Fibroblast of skin of left quadriceps (primary cell): ENCODE measurements at places on chromosomes 2 and 18.

DNA sequence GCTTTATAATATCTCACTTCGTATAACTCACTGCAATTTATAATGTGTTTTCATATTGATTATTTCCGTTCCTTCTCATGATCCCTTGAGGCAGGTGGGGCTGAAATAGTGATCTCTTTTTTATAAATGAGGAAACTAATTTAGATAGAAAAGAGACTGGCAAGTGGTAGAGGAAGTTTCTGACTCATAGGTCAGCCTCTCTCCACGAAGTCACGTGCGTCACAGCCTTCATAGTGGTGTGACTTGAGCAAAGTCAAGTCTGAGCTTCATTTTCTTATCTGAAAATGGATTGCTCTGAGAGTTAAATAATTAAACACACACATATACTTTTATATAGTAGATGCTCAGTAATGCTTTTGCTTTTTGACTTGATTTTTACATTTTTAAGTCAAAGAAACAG, 19.9 kb downstream of the ABCG5 start:
- DNase-seq = no peak

DNA sequence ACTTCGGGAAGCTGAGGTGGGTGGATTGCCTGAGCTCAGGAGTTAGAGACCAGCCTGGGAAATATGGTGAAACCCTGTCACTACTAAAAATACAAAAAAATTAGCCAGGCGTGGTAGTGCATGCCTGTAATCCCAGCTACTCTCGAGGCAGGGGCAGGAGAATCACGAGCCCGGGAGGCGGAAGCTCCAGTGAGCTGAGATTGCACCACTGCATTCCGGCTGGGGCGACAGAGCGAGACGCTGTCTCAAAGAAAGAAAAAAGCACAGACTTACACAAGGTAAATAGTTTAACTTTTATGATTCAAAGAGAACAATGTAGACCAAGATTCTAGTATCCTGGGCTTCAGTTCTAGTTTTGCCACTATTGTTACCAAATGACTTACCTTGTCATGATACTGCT, 37.4 kb downstream of the NCKAP1 start:
- DNase-seq = no peak

GRCh38 chr2:222922019-222922800, 61.4 kb downstream of the ACSL3 start:
- no peak for DNase-seq

- DNase-seq = no peak
Observed at GRCh38 chr18:6785001-6785400, 55.5 kb downstream of the ARHGAP28 start.

DNA sequence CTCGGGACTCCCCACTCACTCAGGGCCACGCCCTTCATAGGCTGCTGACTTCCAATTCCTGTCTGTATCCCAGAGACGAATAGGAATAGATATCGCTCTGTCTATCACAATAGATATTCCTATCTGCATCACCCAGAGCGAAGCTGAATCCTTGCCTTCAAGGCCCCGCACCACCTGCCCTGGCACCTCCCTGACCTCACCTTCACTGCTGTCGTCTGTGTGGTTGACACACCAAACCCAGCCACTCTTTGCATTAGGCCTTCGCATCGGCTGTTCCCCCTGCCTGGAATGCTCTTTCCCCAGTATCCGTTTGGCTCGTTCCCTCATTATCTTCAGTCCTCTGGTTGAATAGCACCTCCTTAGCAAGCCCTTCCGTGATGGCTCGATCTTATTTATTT, 43.5 kb downstream of the ATOH8 start:
- DNase-seq = no peak

DNA sequence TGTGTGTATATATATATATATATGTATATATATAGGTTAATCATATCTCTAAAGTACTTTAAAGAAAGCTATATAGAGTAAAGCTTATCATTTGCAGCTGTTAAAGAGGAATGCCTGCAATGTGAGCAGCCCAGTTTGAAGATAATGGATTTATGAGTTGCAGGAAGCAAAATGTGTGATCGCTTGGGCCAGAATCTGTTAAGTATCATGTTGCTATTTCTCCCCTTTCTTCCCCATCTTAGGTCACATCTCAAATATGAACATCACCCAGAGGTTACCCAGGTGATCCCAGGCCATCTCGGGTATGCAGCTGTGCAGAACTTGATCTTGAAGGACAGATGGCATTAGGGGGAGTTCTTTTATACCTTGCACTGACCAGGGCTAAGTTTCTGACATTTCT, 316.5 kb downstream of the MTX2 start:
- DNase-seq = no peak

GRCh38 chr18:44325903-44326635, 354.6 kb upstream of the SETBP1 start:
- DNase-seq = peak; percentile 42

DNA sequence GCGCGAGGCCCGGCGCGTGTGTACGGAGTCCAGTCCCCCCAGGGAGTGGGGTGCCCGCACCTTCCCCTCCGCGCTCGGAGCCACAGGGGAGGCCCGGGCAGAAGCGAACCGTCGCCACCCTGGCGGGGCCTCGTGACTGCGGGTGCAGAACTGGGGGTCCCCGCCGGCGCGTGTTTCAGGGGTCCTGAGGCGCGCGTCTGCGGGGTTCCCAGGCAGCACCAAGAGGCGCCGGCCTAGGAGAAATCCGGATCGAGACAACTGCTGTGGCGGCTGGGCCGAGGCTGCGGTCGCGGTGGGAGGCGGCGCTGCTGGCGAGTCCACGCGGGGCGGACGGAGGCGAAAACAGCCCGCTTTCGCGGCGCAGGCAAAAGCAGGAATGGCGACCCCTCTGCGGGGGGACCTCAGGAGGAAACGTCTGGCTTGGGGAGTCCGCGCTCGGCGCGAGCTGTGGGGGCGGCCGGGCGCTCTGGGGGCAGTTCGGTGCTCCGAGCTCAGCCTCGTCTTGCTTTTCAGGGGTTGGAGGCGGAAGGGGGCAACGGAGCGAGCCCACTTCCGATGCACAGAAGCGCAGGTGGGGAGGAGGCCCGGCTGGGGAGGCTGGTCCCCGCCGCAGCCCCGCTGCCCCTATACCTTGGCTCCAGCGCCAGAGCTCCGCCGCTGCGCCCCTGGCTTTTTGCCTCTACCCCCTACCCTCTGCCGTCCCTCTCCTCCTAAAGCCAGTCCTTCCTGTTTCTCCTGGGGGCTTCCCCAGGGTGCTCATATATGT, 81.5 kb upstream of the LDLRAD4 start:
- no peak for DNase-seq

DNA sequence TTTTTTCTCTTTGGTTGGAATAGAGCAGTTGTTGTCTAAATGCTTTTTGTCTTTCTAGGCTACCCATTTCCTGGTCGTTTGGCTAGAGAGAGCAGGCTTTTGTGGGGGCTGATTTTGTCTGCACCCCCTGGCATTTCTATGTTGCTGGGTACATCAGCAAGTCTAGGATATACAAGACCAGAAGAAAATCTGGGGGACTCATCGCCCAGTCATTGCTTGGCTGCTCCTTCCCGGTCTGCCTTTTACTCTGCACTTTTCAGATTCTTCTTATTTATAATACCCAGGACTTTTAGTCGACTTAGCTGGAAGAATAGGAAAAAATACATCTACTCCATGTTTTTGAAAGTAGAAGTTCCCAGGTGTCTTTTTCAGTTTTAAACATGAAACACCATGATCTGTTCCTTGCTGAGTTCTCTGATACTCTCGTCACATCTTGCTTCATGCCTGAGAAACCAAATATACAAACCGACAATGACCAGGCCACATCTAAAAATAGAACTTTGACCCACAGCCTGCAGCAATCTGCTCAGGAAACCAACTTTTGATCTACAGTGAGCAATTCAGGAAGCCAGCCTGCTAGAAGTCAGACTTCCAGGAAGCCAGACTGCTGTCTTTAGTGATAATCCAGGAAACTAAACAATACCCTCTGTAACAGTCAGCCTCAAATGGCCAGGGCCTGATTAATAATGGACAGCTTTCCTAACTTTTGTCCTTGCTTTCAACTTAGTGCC, 163.8 kb upstream of the MEX3C start:
- no peak for DNase-seq

GRCh38 chr2:127076924-127077323, 30.0 kb downstream of the BIN1 start:
- DNase-seq = no peak

GRCh38 chr2:33903701-33904100, 304.6 kb upstream of the FAM98A start:
- DNase-seq = no peak

DNA sequence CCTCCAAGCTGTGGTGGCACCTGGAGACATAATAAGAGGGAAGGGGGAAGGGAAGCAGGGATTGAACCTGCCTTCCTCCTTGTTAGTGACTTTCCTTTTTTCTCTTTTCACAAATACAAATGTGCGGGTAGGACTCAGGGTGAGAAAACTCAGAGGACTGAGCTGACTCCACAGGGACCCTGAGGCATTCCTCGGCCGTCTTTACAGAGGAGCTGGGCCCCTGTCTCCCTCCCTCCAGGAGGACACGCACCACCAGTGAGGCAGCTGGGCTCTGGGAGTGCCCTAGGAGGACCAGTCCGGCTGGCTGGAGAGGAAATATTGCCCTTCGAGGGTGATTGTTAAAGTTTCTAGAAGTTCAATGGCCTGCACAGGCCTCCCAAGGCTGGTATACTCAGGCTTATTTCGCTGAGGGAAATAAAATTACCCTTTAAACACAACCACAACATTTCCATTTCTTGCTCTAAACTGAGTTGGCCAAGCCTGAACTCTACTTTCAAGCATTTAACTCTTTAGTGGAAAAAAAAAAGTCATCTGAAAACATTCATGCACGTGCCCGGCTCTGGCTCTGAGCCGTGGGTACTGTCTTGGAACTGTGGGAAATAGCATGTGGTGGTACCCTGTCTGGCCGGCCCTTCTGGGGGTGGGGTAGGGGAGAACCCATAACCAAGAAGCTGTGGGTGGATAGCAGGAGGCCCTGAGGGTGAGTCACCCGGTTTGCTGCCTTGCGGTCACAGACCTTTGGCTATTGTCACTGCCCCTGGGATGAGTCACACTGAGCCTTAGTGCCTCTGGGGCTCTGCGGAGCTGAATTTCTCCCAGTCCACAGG, 116.0 kb downstream of the COPS8 start:
- DNase-seq = no peak

DNA sequence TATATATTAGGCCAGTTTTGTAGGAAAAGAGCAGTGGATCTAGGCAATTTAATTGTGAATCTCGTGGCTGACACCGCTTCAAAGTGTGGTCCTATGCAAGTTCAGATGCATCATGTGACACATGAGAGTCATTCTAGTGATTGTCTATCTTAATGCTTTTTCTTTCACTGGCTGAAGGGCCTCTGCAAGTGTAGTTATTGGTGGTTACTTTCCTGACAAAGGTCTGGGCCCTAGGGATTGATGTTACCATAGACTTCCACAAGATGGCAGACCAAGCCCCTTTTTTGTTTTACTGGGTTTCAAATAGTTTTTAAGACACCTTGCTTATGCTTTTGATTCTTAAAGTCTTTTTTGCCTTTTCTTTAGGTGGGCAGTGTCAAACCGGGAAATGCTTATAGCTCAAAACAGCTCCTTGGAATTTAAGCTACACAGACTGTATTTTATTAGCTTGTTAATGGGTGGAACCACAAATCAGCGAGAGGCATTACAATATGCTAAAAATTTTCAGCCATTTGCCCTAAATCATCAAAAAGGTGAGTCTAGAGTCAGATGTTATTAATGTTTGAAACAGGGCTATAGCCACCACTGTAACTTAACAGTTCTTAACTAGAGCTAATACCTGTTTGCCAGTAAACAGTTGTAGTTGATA, 25.9 kb downstream of the CD8A start:
- DNase-seq = peak; percentile 8

- DNase-seq = no peak
Observed at GRCh38 chr18:47411159-47411558, 159.7 kb upstream of the SKOR2 start.

DNA sequence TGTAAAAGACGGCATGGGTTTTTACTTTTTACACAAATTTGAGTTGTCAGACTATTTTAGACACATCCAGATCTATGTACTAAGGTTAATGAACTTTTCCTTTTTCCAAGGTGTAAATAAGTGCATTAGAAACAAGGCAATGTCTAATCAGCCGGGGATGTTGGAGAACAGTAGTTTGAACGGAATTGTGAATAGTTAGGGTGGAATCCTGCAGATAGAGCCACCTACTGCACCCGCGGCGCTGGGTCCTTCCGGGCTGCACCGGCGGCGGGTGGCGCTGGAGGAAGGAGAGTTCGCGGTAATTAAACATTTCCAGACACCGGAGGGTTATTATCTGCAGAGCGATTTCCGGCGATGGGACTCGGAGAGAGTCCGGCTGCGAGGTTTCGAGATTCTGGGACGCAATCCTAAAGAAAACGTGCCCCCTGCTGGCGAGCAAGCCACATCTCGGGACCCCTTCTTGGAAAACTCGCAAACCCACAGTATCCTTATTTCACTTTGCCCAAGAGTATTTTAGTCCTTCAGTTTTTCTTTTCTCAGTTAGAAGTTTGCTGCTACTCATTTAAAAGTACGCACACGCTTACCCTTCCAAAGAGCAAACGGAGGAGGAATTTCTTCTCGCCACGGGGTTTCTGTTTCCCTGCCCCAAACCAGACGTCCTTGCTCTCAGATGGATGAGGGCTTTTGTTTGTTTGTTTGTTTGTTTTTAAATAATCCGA, 4.5 kb upstream of the OSR1 start:
- DNase-seq = peak; percentile 77

GRCh38 chr2:227855440-227855839, 16.0 kb upstream of the DAW1 start:
- no peak for DNase-seq

- no peak for DNase-seq
Observed at GRCh38 chr2:234290671-234291070, 206.2 kb downstream of the ARL4C start.

- no peak for DNase-seq
Observed at GRCh38 chr2:152624805-152625204, 92.5 kb downstream of the PRPF40A start.

DNA sequence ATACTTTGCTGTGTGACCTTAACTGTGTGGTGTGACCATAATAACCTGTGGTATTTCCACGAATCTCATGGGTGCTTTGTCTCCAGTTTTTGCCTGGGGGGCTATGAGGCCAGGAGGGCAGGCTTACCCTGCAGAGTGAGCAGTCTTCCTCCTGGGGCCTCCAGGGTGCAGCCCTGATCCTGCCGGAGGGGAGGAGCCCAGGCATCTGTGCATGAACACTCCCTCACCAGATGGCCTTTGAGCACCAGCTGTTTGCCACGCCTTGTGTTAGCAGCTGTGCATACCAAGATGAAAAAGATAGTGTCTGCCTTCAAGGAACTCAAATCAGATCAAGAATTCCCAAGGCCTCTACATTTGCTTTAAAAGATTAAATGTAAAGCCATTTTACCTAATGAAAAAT, 75.0 kb upstream of the RBM44 start:
- DNase-seq = no peak

DNA sequence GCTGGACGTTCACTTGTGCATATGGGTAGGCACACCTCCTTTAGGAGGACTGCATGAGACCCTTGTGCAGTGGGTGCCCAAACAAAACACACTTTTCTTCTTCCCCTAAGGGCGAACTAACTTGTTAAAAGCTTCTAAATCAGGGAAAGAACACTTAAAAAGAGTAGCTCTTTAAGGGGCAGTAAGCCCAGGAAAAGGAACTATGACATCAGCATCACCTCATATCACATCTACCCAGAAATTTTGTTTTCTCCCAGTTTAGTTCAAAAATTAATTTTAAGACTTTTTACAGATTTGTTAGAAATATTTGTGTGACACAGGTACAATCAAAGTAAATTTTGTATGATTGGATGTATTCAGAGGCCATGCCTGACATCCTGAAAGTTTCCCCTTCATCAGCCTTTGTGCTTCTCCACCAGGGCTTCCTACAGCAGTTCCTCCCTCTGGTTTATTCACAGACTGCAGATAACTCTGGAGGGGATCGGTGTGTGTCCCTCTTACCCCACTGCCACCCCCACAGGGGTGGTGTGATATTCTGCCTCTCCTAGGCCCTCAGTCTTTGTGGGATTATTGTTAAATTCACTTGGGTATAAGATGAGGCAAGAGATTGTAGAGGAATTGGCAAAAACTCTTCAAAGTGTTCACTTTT, 27.6 kb downstream of the BCL2L11 start:
- no peak for DNase-seq
